ENCODE measurements at places on chromosomes 3 and 15. TPM values are rescaled to one million over a fixed set of nuclear protein-coding genes. Genes with fewer than 3 reads are reported as not detected.

CCR8 gene
- total RNA-seq = not detected

ZNF662 gene
- total RNA-seq = 1.3 TPM

MKRN3 gene
- not detected for total RNA-seq

BRK1 gene
- 177 TPM for total RNA-seq

TEX55 gene
- total RNA-seq = not detected
